ENCODE measurements at places on chromosomes 5 and 9. TPM values are rescaled to one million over a fixed set of nuclear protein-coding genes. Genes with fewer than 3 reads are reported as not detected.

DNA sequence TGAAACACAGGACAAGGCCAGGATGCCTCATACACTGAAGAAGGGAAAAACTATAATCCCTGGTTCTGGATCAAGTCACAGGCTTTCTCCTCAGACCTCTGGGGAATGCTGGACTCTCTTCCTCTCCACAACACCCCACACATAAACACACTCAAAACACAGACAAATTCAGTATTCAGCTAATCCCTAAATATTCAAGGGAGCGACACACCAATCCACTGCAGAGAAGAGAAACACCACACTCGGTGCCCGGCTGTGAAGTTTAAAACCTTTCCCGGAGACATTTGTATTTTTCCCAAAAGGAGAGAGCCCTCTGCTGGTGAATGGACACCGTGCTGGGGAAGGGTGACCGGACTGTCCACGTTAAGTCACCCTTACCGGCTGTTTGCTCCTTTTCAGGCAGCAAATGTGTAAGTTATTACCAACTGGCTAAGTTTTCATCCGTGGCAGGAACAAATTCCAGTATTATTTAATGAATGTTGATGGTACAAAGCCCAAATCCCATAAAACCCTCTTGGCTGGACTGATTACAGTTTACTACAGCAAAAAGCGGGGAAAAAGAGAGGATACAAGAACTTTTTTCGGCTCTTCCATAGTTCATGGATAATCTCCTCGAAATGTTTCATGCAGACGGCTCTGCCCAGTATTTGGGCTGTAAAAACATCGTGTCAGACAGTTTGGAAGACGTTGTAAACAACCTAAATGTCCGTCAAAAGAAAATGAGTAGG, 130.9 kb upstream of the SLC30A5 start:
- DNase-seq = peak; percentile 79

DNA sequence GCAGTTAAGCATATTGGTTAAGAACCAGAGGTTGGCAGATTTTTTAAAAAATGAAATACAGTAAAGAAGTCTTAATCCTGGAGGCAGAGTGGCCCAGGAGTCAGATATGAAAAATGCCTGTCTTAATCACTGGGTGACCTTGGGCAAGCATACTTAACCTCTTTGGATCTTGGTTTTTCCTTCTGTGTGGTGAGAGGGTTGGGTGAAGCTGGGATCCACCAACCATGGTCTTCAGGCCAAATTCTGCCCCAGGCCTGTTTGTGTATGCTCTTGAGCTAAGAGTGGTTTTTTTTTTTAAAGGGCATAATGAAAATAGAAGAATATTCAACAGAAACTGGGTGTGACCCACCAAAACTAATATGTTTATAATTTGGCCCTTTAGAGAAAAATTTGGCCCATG, 20.0 kb upstream of the TEX48 start:
- DNase-seq = no peak

Gene CER1
- total RNA-seq = not detected

- DNase-seq = no peak
These were observed 438.7 kb downstream of the KDM4C start for GRCh38 chr9:7196467-7196866.

GRCh38 chr5:37888476-37888875, 48.6 kb upstream of the GDNF start:
- DNase-seq = no peak

DNA sequence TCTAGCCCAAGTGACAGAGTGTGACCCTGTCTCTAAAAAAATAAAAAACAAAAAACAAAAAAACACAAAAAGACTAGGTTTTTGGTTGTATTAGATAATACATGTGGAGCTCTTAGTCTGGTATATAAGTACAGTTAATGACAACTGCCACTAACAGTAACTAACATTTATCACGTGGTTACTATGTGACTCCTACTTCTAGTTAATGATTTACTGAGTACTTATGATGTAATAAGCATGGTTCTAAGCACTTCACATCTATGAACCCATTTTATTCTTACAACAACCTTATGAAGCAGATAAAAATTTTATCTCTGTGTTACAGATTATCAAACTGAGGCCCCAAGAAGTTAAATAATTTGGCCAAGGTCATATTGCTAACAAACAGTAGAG, 6.1 kb upstream of the TMEFF1 start:
- no peak for DNase-seq

DNA sequence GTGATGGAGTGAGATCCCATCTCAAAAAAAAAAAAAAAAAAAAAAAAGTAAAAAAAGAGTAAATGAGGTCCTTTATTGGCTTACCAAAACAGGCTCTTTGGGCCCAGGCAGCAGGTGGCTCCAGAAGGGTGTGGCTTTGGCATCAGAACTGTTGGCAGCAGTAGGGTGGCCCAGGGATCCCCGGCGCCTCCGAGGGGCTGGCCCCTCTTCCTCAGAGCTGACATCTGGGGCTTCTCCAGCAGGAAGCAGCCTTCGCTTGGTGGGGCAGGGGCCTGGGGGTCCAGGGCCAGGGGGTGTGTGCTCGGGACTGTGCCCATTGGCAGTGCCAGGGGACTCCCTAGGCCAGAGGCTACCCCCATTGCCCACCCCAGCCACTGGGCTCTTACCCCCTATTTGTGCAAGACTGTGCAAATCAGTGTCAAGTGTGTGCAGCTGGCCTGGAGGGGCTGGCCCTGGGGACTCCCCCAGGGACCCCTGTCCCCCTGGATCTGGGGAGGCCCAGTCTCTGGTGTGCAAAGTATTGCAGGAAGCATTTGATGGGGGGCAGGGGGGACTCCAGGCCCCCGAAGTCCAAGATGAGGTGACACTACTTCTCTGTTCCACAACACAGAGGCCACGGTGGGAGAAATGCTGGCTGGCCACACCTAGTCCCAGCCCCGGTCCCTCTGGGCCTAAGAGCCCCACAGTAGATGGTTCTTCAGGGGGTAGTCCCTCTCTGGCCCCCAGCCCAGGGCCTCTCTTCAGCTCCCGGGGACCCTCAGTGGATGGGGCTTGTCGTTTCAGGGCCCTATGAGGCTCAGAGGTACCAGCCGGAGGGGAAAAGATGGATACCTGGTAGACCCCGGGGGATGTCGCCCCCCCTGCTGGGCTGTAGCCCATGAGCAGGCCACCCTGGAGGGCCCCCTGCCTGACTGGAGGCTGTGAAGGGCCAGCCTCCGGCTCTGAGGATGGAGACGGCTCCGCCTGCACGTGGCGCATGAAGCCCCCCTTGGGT, 4.7 kb upstream of the STOML2 start:
- DNase-seq = no peak

GRCh38 chr5:163943546-163943945, 438.1 kb downstream of the MAT2B start:
- no peak for DNase-seq

DNA sequence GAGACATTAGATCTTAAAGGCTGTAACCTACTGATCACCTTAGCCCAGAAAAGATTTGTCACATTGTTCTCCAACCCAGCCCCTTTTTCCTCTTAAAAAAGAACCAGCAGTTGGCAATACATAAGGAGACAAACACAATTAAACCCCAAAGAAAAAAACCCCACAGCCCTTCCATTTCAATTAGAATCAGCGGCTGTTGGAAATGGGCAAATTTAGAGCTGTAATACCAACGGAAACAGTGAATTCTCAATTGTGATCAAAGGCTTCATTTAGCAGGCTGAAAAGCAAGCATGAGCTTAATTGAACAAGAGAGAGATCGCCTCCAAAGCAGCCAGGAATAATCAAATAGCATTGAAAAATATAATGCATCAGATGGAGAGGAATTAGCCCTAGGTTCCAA, 153.6 kb downstream of the FAM114A2 start:
- DNase-seq = no peak

All from uterus (tissue), 4 donors.